ENCODE measurements at places on chromosomes 2 and 18.
A peak's percentile ranks its signal among the peaks of the same experiment; 100 is the strongest.

- no peak for DNase-seq
Measured at GRCh38 chr2:2464094-2464493, 133.0 kb upstream of the MYT1L start.

DNA sequence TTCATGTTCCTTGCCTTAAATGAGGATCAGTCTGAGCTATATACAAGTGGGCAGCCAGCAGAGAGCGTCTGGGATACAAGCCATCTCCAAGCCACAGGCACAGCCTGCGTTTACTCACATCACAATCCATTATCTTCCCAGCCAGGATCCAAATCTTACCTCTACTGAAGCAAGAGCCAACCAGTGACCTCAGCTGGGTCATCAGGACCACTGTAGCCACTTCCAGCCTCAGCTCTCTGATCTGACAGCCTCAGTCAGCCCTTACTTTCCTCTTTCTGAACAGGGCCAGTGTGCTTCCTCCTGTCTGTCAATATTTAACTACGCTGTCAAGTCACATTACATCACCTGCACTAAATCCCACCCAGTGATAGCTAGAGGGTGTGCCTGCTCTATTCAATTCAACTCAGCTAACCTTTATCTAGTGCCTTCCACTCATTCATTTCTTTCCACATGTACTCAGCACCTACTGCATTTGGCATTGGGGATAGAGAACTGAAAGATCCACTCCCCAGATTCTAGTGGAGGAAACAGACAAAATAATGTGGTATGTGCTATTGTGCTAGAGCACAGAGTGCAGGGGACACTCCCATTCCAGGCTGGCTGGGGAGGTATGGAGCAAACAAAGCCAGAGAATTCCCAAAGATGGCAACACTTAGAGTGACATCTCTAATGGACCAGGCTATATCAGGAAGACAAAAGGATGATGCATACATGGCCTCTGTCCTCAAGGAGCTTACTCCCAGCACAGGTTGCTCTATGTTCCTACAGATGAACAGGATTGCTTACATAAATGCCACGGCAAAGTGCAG is 146.5 kb downstream of the NCKAP5 start:
- DNase-seq = no peak

DNA sequence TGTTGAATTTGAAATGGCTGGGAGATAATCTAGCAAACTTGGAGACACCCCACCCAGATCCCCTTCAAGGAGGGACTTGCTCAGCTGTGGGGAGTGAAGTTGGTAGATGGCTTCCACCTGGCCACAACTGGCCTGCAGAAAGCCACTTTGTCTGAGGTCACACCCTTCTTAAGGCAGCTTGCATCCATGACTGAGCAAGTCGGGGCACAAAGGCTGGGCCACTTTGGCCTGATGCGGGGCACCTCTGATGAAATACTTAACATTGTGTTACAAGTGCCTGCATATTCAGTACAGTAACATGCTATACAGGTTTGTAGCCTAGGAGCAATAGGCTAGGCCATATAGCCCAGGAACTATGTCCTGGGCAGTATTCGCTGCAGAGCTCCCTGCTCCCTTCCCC is 13.4 kb upstream of the RPL37A start:
- no peak for DNase-seq

GRCh38 chr2:170815311-170815710 is 1.4 kb upstream of the GAD1 start:
- peak; percentile 87 for DNase-seq
